ENCODE measurements at places on chromosomes 4 and X.

DNA sequence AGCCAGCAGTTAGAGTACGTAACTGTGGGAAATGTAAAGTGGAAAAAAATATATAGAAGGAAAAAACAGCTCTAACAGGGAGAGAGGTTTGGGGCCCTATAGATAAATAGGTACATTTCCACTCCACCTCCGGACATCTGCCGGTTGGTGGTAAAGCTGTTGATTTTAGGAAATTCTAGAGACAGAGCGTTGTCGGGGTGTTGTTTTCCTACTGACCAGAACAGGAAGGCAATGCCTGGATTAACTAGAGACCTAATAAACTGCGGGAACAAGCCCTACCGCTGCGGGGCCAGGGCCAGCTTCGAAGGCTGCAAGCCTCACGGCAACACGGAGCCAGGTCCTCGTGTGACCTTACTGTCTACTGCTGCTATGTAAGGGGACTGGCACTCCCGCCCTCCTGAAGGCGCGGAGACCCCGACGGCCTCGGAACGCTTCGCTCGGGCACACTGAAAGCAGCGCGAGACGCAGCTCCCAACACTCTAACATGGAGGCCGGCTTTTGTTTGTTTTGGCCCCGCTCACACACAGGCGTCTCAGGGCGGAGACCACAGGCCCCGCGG is 702 bp upstream of the CDKN2AIP start:
- DNase-seq = peak; percentile 43

DNA sequence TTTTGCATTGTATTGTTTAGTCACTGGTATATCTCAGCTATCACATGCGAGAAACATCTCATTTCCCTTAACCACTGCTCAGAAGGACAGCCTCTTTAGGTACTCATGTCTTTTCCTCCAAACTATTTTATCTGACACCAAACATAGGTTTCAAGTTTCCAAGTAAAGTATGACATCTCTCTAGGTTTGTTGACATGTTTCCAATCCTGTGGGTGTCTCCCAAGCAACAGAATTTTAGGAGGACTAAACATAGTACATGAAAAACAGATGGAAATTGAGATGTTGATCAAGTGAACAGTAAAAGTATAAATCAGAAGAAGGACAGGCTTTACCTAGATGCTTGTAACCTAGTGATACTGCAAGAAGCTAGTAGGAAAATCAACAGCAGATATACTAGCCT is 371.4 kb downstream of the DTHD1 start:
- DNase-seq = no peak

DNA sequence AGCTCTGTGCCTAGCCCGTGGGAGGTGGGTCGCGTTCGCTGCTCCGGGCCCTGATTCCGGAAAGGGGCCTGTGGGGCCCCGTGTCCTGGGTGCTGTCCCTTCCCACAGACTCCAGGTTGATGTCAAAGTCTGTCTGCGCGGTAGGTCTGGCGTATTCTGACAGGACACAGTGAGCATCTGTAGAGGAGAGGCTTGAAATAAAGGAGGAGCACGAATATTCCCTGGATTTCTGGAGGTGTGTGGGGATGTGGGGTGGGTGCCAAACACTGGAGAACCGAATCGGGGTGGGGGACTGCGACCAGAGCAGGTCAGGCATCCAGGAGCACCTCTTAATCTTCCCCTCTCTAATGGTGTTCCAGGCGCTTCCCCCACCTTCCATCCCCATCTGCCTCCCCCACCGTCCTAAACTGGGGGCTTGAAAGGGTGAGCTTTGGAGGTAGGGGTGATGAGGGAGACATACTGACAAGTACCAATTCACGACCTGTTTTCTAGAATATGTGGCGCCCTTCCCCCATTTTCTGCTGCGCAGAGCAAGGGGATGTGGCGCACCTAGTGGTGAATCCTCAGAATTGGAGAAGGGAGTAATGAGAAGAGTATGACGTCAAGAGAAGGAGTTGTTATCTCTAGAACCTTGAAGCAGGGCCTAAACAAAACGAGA is 877 bp downstream of the GPRASP1 start:
- DNase-seq = no peak

DNA sequence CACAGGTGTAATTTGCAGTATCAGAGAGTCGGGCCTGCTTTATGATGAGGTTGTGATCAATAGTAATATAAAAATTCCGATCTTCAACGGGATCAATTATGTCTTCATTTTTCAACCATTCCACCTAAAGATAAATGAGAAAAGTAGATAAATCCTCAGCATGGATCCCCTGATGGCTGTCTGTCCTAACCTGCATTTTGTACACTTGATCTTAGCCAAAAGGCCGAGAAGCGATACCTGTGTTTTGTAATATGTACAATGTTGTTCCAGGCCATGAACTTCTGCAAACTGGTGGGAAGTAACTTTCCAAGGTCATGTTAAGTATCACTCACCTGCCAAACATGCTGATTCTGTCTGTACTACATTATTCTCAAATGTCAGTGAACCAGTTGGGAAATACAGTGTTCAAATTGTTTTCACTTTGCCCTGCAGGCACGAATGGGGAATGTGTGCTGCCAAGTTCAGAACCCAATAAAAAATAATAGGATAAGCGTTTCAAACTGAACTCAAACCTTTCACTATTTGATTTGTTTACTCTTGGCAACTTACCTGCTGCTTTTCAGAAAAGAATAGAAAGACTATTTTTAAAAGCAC is 298.1 kb downstream of the UNC5C start:
- no peak for DNase-seq

DNA sequence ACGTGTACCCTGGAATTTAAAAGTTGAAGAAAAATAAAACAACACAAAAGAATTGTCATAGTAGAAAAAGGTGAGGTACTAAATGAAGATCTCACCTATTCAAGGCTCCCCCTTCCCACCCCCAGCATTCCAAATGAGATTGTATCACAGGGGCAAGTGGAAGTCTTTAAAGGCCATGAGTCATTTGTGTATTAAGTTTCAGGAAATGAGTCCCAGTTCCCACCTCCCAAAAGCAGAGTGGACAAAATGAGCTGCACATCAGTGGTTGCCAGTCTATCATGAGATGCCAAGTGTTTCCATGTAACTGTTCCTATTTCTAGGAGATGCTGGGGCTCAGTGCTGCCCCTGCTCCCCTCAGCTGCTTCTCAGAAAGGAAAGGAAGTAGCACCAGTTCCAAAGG is 20.1 kb downstream of the ARHGEF9 start:
- no peak for DNase-seq

DNA sequence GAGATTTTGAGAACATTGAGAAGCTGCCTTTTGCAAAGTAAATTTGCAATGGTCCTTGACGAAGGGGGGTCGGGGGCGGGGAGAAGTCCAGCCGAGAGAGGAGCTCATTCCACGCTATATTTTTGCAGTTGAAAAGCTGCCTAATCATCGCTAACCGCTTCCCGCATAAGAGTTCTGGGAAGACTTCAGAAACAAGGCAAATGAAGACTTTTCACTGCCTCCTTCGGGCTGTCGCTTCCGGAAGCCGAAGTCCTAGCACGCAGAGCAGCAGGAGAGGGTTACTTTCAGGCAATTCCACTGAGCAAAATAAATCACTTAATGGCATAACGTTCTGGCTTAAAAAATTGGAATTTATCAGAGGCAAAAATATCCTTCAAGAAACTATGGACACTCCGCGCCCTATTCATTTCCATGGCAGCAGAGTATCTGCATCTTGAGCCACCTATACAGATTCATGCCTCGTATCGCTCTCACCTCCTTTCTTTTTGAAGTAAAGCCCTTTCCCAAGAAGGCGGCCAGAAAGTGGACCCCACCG is 2.6 kb upstream of the LRAT start:
- DNase-seq = no peak
